ENCODE measurements at places on chromosomes 6 and 20. TPM values are rescaled to one million over a fixed set of nuclear protein-coding genes. Genes with fewer than 3 reads are reported as not detected.

Gene ANKRD66
- total RNA-seq = 0.31 TPM

Gene TBXT
- not detected for total RNA-seq

Gene TRERF1
- 7.5 TPM for total RNA-seq

Gene HCRTR2
- total RNA-seq = 14.1 TPM

Gene TMEM74B
- total RNA-seq = 12.5 TPM
